ENCODE measurements at places on chromosomes 12 and 14. TPM values are rescaled to one million over a fixed set of nuclear protein-coding genes. Genes with fewer than 3 reads are reported as not detected.

DNA sequence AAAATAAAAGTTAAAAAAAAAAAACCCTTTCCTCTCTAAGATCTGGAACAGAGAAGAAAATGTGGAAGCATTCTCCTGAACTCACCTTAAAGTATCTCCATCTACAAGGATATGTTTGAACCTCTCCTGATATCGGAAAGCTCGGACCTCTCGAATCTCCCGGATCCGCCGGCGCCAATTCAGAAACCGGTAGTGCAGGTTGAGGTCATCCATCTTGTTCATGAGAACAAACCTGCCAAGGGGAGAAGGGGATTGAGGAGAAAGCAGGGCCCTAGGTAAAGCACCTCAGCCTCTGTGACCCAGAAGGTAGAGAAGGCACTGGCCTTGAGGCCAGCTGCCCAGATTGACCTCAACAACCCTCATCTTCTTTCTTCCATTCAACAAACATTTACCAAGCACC, 2.2 kb downstream of the SPRYD3 start:
- DNase-seq = peak; percentile 37

DNA sequence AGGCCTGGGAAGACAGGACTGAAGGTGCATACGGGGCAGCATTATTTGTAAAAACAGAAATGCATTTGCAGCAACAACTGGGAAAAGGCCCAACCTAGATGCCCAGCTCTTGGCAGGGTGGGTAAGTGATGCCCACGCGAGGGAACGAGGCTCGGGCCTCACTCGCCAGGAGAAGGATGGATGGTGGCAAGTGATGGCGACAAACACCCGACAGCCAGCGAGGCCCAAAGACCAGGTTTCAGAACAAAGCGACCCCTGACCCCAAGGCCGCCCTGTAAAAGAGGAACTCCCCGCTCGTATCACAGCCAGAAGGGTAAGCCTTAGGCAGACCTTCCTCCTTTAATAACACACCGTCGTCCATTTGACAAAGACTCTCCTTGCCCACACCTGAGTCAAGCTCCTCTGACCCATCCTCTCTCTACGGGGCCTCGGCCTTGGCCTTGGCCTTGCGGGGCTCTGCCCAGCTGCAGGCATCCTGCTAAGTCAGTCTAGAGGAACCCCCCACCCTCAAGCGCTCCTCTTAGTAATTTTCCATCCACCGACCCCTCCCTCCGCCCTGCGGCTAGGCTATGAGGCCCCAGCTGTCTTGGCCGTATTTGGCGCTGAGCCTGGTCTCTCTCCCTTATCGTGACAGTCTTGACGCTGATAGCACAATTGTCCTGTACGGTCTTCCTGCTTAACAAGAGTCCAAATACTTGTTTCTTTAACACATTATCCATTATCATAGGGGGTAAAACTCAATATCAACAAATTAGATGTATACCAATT, 80.2 kb downstream of the NCOR2 start:
- no peak for DNase-seq

GRCh38 chr12:52246720-52247621, 13.9 kb downstream of the KRT7 start:
- peak; percentile 57 for DNase-seq

GRCh38 chr12:2919249-2919648, 28.6 kb downstream of the TULP3 start:
- no peak for DNase-seq

The VASH1 gene
- total RNA-seq = 3.2 TPM

The PUS7L gene
- total RNA-seq = 17.1 TPM
